ENCODE measurements at places on chromosomes 3 and 15.

DNA sequence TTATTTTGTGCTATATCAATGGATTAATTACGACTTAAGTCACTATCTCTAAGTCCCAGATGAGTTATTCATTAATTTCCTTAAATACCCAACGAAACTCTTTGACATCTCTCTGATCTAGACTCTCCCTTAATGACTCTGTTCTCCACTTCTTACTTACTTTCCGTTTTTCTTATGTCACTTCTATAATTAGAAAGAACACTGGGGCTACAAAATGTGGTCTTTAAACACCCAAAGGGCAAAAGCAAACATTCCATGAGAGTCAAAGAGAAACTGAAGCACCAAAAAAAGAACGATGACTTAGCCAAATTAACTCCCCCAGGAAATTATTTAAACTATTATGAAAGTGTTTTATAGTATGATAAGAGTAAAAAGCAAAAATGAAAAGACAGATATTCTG, 166.4 kb upstream of the UBE2E2 start:
- no peak for DNase-seq

- DNase-seq = no peak
Observed at GRCh38 chr3:49703956-49704355, 14.6 kb downstream of the RNF123 start.

GRCh38 chr15:56031836-56032235, 38.4 kb upstream of the NEDD4 start:
- DNase-seq = no peak

GRCh38 chr3:186598108-186598784, 14.6 kb upstream of the AHSG start:
- DNase-seq = no peak

GRCh38 chr3:86239946-86240345, 751.0 kb downstream of the VGLL3 start:
- no peak for DNase-seq

GRCh38 chr15:46117071-46117470, 482.2 kb downstream of the SQOR start:
- DNase-seq = no peak

DNA sequence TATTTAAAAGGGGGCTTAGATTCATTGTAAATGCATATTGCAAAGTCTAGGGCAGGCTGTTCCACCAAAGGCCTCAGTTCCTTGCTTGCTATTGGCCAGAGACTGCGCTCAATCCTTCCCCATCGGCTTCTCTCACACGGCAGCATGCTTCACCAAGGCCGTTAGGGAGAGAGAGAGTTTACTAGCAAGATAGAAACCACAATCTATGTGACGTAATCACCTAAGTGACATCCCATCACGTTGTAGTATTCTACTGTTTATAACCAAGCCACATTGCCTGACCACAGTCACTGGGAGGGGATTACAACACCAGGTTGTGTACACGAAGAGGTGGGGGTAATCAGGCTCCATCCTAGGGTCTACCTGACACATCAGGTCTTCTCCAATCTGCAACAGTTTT, 16.0 kb upstream of the NPAP1 start:
- no peak for DNase-seq

DNA sequence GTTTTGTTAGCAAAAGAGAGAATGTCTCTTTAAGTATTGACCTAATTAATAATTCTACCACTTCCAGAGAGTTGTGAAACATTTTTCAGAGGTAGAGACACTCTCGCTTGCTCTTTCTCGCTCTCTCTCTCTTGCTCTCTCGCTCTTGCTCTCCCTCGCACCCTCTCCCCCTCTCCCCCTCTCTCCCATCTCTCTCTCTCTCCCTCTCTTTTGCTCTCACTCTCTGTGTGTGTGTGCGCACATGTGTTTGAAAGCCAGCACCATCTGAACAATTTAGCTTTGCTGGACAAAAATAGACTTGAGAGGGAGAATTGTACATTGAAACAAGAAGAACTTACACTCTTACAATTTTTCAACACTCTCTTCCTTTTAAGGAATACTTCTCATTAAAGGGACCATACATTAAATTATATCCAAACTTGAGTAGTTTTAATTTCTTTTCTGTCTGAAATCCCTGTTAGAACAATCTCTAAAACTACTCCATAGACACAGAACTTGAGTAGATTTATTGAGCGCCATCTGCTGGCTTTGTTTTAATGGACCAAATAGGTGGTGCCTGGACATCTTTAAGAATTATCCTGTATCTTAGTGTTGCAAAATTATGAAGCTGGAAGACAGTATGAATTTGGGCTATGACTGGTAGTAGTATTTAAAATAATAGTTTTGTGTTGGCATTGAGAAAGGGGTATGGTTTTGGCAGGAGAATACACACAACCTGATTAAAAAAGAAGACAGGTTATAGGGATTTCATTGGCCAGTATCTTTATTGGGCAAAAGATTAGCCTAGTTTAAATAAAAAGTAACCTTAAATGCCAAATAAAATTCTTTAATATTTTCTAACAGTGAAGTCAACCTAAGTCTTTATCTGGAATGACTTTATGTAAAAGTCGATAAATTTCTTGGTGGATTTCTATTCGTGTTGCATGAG, 124.6 kb downstream of the AKAP13 start:
- DNase-seq = no peak

DNA sequence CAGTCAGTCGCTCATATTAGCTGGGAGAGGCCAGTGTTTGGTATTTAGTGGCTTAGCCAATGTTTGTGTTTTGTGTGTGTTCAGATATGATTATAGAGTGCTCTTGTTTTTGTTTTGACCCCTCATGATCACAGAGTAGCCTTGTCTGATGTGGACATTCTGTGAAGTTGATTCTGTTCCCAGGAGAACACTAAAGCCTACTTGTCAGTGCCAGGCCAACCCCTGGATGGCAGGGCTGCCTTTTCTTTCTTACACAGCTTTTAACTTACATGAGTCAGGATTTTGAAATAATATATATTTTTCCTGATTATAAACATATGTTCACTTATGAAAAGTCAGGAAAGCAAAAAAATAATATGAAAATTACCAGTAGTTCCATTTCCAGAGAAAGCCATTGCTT, 11.9 kb downstream of the CFAP161 start:
- no peak for DNase-seq

DNA sequence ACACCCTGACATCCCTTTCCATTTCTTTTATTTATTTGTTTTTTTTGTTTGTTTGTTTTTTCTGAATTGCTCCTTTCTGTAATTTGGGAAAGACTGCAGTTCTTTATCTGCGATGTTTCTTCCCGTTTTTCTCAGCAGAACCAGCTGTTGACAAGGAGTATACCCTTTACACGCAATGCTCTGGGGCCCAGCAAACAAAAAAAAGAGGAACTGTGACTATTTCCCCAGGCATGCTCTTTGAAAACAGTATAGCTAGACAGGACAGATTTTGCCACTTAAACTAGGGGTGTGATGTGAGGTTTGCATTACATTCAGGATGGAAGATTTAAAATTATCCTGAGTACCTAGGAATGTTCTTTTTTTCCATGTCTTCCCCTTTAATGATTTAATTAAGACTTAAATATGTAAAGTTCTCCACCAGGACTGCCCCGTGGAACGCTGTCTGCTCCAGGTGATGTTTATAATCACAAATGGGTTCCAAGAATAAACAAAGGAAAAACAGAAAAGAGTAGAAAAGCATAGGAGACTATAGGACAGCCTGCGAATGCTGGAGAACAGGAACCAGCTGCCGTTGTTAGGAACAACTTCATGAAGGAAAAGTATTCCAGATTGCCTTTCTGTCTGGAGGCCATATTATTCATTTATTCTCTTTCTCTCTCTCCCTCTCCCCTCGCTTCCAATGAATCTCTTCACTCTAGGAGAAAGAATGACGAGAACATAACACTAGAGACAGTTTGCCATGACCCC, 43.3 kb downstream of the TGFBR2 start:
- DNase-seq = no peak

- no peak for DNase-seq
Observed at GRCh38 chr15:91855684-91856489, 2.4 kb downstream of the SLCO3A1 start.

DNA sequence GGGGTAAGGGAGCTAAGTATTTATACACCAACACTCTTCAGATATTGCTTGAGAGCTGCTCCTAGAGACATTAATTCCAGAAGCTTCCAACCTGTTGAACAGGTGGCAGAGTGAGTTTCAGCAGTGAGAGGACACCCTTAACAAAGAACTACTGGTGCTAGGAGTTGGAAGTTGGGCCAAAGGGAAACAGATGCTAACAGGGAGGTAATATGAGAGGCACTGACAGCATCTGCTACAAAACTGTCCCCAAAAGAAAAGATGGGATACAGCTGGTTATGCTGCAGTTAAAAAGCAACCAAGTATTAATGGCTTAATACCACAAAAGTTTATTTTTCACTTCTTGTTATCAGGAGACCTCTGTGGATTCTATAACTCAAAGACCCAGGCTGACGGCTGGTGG, 104.5 kb upstream of the SATB1 start:
- no peak for DNase-seq

DNA sequence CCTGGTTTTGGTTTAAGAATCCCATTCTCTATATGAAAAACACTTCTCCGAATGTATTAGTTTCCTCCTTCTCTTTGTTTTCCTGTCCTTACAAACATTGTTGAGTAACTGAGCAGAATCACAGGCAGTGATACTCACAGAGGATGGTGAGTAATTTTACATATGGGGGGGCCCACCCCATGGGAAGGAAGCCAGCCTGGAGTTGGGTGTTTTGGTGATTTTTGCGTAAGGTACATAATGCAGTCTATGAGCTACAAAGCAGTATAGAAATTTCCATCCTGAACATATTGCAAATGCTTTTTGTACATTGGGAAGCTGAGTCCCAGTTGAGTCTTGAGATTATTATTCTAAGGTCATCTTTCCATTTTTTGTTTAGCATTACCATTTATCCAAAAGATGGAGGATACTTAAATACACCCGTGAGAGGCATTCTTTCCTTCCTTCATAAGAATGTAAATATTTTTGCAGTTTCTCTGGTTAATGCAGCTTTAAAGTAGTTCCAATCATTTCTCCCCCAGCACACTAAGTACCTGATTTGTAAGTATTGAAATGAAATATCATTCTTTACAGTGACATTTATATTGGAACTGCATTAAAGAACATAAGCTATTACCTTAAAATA, 476.8 kb downstream of the AGBL1 start:
- DNase-seq = no peak

- DNase-seq = no peak
Observed at GRCh38 chr15:36766449-36766848, 187.0 kb downstream of the CDIN1 start.

- DNase-seq = no peak
Observed at GRCh38 chr3:21163956-21164355, 587.1 kb downstream of the ZNF385D start.

All from stimulated activated CD4-positive, alpha-beta T cell treated with anti-CD3 and anti-CD28 coated beads, Interleukin-1b, Interleukin-23, amount 100 ng/mL, for 1 hour (primary cell).